ENCODE measurements at places on chromosomes 5 and 9.

DNA sequence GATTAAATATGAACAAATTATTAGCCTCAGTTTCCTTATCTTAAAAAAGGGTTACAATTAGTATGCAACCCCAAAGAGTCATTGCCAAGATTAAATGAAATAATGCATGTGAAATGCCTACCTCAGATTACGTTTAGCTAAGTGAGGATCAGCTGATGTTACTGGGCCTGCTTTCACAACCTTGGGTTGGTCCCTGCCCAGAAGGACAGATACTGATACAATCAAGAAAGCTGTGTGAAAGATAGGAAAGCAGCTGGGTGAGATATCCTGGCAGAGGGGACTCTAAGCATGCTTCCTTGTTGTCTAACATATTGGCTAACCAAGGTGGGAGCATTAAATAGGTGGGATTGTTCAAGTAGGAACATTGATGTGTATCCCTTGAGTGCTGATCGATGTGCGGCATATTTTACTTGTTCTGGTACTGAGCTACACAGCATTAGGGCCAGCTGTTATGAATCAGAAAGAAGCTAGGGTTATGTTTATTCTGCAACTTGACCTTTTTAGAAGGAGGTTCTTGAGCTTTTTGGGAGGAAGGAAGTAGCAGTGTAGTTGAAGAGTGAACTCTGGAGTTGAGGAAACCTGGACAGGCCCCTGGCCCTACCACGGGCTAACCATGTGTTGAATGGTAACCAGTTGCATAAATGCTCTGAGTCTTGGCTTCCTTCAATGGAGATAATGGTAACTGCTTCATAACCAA lies 28.9 kb downstream of the SNX24 start:
- DNase-seq, result no peak

- no peak for DNase-seq
Measured at GRCh38 chr5:134038138-134038537, 33.4 kb upstream of the VDAC1 start.

- DNase-seq, result no peak
Measured at GRCh38 chr9:99221266-99221620, 499 bp downstream of the ALG2 start.

DNA sequence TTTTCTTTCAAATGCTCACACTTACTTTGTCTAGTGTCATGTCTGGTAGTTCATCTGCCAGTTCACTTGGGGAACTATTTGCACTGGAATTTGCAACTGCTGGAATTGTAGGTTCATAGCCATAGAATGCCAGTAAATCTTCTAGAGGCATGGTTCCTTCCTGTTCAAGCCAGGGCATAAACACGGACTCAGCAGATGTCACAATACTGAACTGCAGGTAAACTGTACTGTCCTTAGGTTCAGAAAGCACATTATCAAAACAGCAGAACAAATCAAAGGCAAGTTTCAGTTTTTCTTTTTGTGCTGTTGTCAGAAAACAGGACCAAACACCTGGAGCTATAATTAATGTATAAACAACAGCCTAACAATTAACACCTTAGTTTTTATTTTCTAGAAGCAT lies 13.1 kb downstream of the MIER3 start:
- DNase-seq, result no peak

GRCh38 chr5:99973779-99974178 lies 561.4 kb upstream of the FAM174A start:
- no peak for DNase-seq

DNA sequence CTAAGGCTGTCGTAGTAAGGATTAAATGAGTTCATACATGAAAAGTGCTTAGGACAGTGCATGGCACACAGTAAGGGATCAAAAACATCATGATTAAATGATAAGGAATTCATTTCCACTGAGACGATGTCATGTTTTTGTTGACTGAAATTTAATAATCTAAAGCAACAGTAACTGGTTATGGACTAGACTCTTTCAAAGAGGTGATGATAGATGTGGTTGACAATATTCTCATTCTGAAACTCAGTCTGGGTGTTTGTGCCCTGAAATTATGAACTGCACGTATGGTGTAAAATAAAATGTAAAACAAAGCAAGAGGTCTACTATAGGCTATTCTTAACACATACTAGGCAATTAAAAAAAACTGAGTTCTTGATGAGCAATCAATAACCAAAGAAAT lies 280.0 kb downstream of the DENND1A start:
- no peak for DNase-seq

DNA sequence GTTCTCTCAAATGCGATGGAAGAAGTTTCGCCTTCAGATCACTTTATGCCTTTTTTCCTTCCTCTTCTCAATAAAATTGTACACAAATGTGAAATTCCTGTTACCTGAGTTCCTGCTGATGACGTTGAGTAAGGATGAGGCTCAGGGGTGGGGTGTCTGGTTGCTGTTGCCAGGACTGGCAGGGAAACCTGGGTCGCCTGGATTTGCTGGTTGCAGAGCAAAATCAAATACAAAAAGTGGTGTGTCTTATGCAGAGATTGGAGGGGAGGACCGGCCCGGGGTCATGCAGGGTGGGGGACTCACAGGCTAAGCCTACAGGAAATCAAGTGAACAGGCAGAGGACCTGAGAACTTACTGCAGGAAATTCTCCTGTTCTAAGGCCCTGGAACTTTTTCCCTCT lies 39.2 kb downstream of the ANXA2R start:
- no peak for DNase-seq

DNA sequence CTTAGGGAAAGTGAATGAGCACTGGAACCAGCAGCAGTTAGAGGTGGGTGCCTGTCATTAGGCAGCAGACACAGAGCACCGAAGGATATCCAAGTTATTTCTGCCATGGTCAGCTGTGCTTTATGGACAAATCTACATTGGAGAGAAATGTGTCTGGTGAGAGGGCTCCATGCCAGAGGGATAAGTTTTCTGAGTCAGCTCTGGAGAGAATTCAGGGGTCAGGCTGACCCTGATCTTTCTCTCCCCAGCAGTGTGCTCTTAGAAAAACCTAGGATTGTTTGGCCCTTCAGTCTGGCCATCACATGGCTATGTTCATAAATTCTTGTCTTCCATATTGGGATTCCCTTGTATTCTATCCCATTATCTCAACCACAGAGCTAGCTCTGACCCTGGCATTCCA lies 8.9 kb upstream of the IL17B start:
- DNase-seq, result no peak

DNA sequence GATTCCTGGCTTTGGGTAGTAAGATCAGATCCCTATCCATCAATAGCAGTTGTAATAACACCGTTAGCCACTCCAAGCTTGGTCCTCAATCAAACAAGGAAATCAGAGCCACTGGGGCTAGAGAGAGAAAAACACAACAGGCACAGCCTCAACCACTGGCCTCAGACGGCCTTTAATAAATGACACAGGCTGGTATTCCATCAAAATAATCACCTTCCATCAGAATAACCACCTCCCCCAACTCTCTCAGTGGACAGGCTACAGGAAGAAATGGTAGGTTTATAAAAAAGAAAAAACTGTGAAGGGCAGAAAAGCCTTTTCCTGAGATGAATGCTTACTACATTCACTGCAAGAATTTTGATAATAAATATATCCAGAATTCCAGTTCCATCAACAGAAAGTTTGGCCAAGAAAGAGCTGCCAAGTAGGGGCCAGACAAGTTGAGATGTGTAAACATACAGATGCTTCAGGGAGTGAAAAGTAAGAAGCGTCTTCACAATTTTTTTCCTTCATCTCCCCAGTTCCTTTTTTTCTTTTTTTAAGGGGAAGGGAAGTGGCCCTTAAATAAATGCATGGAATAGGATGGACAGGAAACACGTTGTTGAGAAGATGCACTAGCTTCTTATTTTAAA lies 5.5 kb downstream of the FOXD1 start:
- no peak for DNase-seq

- no peak for DNase-seq
Measured at GRCh38 chr5:143446535-143447226, 43.2 kb upstream of the NR3C1 start.

- no peak for DNase-seq
Measured at GRCh38 chr5:16884595-16884994, 51.5 kb downstream of the MYO10 start.

DNA sequence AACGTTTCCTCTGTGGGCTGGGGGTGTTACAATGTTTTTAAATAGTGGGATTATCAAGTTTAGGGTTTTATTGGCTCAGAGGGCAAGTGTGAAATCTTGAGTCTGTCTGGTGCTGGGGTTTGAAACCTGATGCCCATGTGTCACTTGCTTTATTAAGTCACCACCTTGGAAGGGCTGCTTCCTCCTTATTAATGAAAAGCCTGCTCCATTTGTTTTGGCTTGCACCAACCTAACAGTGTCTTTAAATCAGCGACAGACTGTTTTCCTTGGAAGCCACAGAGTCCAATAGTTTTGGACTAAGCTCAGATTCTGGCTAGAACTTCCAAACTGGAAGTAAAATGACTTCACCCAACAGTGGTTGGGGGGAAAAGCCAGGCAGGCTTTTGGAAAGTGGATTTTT lies 10.7 kb upstream of the PALM2AKAP2 start:
- DNase-seq, result no peak

- peak; percentile 22 for DNase-seq
Measured at GRCh38 chr5:132454361-132454760, 36.2 kb downstream of the IRF1 start.

DNA sequence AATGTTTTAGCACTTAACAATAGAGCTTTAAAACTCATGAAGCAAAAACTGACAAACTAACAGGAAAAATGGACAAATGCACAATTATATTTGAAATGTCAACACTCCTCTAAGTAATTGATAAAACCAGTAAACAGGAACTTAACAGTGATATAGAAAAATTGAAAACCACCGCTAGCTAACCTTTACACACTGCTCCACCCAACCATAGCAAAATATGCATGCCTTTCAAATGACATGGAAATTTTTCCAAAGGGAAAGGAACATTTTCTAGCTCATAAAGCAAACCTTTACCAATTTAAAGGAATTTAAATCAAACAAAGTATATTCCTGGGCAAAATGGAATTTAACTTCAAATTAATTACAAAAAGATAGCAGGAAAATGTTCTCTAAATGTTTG lies 109.2 kb downstream of the ADAMTS19 start:
- DNase-seq, result no peak

DNA sequence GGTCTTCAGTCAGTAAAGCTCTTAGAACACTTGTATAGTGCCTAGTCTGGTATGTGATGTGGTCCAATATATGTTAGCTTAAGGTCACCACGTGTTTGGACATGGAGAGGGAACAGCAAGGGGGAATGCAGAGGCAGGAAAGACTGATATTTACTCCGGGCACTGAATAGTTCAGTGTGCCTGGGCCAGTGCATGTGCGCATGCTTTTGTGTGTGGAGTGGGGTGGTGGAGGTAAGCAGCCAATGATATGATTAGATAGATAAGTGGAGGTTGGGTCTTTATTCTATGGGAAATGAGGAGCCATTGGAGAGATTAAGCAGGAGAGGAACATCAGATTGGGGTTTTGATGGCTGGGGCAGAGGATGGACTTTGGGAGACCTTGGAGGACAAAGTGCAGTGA lies 14.0 kb downstream of the OR13J1 start:
- no peak for DNase-seq

- no peak for DNase-seq
Measured at GRCh38 chr9:90301277-90301653, 341.4 kb downstream of the DIRAS2 start.

DNA sequence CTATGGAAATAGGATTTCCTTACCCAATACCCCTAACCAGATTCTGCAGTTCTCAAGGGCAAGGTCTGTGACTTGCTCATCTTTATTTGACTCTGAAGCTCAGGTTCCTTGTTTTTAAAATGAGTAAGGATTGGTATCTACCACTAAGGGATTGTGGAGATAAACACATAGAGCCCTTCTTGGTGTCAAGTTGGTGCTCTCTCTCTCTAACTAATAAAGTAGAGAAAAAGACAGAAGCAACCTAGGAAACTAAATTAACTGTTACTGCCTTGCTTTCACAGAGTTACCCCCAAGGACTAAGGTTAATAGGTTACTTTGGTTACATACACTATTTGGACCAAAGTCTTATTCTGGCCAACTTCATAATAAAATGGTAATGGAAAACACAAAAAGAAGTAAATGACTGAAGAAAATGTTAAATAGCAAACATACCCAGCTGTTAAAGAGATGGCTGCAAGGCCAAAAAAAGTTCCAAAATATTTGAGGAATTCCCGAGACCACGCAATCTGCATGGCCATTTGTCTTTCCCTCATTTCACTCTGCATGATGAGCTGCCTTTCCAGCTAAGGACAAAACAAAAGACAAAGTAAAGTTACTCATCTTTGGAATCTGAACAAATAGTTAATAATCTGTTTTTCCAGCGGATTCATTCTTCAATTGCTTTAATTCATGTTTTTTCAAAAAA lies 21.8 kb upstream of the RLN1 start:
- DNase-seq, result no peak

DNA sequence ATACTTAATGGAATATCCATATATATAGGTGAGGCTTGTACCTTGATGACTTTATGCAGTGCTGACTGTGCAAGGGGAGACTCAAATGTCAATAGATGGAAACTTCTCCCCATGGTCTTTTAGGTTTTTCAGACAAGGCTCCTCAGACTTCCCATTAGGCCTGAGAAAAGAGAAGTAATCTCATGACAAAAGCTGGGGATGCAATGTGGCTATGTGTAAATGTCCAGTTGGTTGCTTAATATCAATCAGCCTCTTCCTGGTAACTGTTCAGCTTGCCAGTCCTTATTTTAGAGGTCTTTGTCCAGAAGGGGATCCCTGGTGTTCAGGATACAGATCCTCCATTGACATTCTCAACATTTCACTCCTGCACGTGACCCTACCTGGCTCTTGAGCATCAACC lies 621.1 kb upstream of the CDH18 start:
- DNase-seq, result no peak

GRCh38 chr9:92534204-92534603 lies 1.6 kb downstream of the ECM2 start:
- no peak for DNase-seq

DNA sequence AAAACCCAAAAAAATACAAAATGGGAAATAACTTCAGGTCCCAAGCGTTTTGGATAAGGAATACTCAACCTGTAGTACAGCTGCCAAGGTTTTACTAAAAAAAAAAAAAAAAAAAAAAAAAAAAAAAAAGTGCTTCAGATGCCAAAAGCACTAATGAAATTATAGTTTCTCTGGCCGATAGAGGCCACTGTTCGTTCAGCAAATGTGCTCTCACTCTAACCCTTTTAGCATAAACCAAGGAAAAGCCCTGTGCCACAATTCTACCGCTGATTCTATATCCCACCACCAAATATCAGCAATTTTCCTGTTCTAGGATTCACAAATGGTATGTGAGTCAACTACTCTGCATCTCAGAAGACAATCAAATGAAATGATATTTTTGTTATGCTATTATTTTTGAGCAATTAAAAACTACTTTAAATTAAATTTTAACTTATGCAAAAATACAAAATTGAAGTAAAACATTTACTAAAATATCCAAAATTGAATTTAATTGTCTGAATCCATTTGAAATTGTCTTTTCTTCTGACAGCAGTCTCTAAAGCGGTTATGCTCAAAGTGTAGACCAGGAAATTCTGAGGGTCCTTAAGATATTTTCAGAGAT lies 79.8 kb downstream of the RICTOR start:
- peak; percentile 43 for DNase-seq

Data from Kasumi-1 (cell line).